Stimulated activated naive CD4-positive, alpha-beta T cell treated with Interleukin-2 at 50 U/mL for 16 hours (primary cell): ENCODE measurements at places on chromosomes 13 and 19.

- DNase-seq: no peak
Observed at GRCh38 chr19:7533281-7533885, 2.1 kb upstream of the PNPLA6 start.

DNA sequence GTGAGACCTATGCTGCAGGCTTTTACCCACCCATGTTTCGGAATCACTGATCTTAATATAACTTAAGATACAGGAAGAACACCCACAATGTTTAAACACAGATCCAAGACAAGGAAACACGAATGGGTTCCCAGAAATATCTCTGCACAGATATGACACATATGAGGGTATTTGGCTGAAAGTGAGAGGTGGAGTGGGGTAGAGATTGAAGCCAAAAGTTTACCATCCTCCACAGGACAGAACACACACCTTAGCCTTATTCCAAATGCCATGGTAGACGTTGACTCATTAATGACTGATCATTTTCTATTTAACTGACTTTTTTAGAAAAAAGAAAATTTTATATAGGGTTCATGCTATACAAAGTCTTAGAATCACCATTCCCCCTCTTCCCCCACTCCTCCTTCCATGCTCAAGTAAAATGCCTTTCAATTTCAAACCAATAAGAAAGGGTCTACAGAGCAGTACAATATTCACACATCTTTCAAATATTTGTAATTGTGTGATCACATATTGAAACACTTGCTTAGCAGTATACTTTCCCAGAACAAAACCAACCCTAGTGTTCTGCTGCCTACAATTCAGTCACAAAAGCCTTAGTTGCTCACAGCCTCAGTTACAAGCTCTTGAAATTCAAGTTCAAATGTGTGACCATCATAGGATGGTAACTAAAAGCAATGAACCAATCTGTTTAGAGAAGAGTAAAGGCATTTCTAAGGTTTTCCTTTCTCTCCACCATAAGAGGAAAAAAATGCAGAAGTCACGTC, 11.8 kb upstream of the DOCK9 start:
- DNase-seq: no peak

GRCh38 chr19:8332976-8333766, 9.9 kb downstream of the KANK3 start:
- no peak for DNase-seq

DNA sequence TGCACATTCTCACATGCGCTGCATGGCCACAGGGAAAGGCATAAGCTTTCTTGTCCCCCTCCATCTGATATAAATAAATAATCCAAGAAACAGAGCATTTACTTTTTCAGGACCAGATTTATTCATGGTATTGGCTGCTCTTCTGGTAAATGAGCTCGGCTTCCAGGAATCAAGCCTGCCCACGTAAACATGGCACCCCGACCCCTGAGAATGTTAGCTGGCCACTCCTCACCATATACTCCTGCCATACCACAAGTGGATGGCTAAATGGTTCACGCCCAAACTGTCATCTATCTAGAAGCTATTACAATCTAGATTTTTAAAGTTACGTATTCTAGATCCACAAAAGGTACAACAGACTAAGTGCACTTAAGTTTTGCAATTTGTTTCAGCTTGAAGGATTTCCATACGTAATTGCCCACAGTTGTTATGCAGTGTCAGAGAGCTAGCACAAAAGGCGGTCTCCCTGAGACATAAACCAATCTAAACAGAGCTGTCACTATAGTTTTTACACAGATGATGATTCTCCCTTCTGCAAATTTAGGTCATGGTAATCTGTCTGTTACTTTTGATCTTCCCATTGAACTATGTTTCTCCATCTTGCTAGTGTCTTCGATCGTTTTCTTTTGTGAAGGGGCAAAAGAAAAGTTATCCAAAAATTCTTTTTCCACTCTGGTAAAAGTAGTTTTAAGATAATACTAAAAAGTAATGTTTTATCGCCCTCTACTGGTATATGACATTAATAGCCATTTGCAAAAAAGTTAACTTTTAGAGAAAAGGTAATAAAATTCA, 16.2 kb upstream of the FOXO1 start:
- DNase-seq: no peak

GRCh38 chr19:1166872-1167573, 7.0 kb downstream of the SBNO2 start:
- no peak for DNase-seq

- no peak for DNase-seq
Observed at GRCh38 chr13:33016414-33017322, at the start of gene KL. Gene KL (plus strand): TSS chr13:33016423. CDS start chr13:33016441, 18 bp downstream.
